ENCODE measurements at places on chromosomes 5 and 9.

- DNase-seq = no peak
These were observed 749.8 kb upstream of the CDH9 start for GRCh38 chr5:27788184-27788583.

- no peak for DNase-seq
These were observed 18.3 kb downstream of the RFX3 start for GRCh38 chr9:3507395-3508077.

DNA sequence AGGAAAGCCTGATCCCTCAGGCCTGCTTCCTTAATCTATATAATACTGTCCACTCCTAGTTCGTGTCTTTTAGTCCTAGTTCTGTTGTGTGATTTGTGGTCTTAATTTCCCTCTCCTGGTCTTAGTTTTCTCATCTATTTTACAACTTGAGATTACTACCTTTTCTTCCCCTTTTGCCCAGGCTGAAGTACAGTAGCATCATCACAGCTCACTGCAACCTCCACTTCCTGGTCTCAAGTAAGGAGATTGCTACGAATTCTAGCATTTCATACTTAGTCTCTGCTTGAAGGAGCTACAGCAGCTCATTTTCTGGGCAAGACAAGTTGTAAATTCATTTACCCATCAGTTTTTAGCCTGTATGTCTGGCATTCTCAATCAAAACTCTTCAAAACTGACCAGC, 5.5 kb downstream of the TRIM32 start:
- no peak for DNase-seq

GRCh38 chr9:118686959-118687358, 682.3 kb downstream of the BRINP1 start:
- no peak for DNase-seq

DNA sequence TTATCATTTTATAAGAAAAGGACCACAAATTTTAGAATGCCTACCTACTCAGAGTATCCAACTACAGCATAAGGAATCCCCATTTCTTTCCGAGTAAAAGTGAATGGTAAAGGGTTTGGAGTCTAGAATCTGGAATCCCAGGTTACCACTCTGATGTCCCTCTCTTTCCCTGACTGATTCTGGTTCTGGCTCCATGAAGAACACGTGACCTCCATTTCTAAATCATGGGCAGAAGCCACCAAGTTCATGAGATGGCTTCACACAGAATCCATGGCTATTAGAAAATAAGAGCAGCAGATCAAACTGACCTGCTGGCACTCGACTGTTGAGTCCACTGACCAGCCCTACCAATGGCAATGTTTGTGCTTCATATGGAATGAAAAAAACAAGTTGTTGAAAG, 40.7 kb downstream of the PFDN1 start:
- no peak for DNase-seq

DNA sequence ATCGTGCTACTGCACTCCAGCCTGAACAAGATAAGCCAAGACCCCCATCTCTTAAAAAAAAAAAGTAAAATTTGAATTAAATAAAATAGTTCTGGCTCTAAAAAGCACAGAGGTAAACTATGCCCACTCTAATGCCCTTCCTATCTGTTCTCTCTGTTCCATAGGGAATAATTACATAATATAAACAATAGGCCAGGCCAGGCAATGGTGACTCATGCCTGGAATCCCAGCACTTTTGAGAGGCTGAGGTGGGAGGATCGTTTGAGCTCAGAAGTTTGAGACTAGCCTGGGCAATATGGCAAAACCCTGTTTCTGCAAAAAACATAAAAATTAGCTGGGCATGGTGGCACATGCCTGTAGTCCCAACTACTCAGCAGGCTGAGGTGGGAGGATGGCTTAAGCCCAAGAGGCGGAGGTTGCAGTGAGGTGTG, 47.4 kb downstream of the MYO10 start:
- no peak for DNase-seq

- no peak for DNase-seq
These were observed 270.9 kb downstream of the GAS1 start for GRCh38 chr9:86676396-86676795.

DNA sequence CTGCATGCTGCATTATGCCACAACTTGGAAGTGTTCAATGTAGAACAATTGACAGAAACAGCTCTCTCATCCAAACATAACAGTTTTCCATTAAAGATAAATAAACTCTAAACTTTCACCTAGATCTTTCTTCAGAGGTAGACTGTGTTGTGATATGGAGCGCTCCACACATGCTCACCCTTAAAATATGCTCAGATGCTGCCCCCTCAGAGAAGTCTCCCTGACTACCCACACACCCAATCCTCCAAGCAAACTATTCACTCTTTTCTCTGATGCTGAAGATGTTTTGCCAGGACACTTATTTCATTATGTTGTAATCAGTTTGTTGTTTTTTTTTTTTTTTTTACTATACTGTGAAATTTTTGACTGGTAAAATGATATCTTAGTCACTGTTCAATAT, 206.6 kb upstream of the RASA1 start:
- DNase-seq = no peak

- peak; percentile 81 for DNase-seq
These were observed 65.5 kb upstream of the SPTLC1 start for GRCh38 chr9:92180669-92181181.

GRCh38 chr9:34971146-34971811, 13.2 kb downstream of the PHF24 start:
- no peak for DNase-seq

DNA sequence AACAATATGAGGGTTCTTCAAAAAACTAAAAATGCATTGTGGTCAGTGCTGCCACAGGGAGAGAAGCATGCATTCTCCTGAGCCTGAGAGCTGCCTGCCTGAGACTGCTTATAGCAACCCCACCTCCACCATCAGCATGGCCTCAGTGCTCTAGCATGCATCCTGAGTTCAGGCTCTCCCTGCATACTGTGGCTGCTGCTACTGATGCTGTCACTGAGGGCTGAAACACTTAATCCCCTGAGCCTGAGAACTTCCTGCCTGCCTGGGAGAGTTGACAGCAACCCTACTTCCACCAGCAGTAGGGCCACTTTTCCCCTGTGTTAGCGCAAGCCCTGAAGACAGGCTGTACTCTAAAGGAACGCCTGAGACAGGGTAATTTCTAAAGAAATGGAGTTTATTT, 206.0 kb downstream of the FBXO4 start:
- no peak for DNase-seq

- DNase-seq = no peak
These were observed 47.1 kb upstream of the FYB1 start for GRCh38 chr5:39266442-39266841.

DNA sequence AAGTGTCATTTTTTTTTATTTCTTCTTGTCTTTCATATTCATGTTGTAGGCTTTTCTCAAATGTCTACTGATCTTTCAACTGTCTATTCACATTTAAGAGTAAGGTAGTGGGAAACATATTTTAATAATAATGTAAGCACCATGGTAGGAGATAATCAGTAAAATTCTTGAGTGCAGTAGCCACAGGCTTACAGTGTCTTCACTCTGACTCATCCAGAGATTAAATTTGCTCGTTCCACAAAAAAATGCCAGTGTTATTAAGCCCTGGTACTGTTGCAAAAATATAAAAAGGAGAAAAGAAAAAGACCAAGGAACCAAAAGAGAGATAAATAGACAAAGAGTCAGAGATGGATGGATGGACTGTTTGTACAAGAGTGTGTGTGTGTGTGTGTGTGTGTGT, 43.0 kb downstream of the PARP8 start:
- DNase-seq = no peak

GRCh38 chr5:159132429-159133040, 32.8 kb upstream of the EBF1 start:
- no peak for DNase-seq

- no peak for DNase-seq
These were observed 330.3 kb downstream of the CAAP1 start for GRCh38 chr9:26562338-26562737.

GRCh38 chr5:124552526-124552925, 193.9 kb downstream of the ZNF608 start:
- DNase-seq = no peak

DNA sequence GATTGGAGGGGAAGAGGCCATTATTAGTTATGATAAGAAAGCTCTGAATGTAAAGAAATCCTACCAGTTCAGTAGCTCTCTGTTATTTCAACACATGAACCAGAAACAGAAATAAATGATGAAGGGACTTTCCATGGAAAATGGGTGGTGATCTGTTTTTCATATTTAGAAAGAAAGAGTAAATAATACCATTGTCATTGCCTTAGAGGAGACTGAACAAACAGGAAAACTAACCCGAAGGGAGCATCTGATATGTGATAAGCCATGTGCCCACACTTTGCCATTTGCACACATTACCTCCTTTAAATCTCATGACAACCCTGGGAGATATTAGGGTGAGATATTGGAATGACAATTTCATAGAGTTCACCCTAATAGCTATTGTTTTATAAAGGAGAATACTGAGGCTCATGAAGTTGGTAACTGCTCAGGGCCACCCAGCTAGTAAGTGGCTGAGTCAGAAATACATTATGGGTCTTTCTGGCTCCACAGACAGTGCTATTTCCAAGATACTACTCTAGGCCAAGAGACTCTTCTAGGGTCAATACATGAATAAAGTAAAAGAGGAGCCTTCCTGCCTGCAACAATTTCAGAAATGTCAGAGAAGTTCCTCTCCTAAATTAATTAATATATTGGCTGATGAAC, 111.0 kb upstream of the SLIT3 start:
- no peak for DNase-seq

DNA sequence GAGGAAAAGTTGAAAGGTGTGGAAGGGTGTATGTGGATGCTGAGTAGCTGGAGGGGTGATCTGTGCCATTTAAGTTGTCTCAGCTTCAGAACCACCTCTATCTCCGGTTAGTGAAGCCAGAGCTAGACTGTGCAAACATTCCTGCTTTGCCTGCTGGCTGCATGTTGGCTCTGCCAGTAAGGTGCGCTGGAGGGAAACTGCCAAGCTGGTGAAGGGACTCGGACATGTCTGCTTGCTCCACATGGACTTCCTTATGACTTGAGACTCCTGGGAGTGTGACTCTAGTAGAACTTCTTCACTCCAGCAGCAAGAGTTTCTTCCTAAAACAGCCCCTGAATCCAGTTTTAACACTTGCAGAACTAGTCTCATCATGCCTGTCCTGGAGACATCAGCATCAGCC, 27.9 kb downstream of the DAB2 start:
- no peak for DNase-seq

DNA sequence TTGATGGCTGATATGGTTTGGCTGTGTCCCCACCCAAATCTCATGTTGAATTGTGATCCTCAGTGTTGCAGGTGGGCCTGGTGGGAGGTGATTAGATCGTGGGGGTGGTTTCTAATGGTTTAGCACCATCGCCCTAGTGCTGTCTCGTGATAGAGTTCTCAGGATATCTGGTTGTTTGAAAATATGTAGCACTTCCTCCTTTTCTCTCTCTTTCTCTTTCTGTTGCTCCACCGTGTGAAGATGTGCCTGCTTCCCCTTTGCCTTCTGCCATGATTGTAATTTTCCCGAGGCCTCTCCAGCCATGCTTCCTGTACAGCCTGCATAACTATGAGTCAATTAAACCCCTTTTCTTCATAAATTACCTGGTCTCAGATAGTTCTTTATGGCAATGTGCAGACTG, 111.6 kb downstream of the SREK1 start:
- no peak for DNase-seq

GRCh38 chr9:83508067-83508466, 30.1 kb downstream of the FRMD3 start:
- no peak for DNase-seq

DNA sequence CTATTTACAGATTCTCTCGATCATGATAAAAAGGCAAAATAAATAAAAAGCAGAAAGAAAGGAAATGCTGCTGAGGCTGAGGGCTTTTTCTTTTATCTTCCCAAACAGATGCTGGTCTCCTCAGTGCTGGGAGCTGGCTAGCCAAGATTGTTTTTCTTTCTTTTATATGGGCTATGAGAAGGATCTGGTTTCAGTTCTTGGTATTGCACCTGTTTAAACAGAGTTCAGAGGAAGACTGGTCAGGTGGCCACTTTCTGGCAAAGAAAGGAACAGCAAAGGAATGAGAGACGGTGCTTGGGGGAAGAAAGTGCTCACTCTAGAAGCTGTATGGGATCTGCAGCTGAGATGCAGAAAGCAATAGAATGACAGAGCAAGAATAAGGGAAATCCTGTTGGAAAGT, 88.9 kb downstream of the SLF1 start:
- no peak for DNase-seq

GRCh38 chr9:95495961-95496360, 20.8 kb downstream of the PTCH1 start:
- DNase-seq = peak; percentile 75

DNA sequence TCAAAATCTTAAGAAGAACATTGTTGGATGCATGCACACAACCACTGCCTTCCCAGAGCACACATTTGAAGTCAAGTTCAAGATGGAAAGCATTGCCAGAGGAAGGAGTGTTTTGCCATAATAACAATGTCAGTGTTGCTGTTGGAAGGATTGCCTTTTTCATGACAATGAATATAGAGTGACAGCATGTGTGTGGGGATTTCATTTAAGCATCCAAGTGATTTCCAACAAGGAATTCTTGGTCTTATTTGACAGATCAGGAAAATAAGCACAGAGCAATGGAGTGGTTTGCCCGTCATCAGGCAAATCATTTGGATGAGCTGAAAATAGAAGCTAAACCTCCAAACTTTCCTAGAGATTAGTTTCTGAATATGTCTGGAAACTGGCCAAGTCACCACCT, 140.0 kb upstream of the RAI14 start:
- no peak for DNase-seq

GRCh38 chr9:76369583-76369982, 24.6 kb downstream of the RFK start:
- DNase-seq = peak; percentile 66

GRCh38 chr9:93479726-93480125, 26.3 kb upstream of the FAM120AOS start:
- no peak for DNase-seq

DNA sequence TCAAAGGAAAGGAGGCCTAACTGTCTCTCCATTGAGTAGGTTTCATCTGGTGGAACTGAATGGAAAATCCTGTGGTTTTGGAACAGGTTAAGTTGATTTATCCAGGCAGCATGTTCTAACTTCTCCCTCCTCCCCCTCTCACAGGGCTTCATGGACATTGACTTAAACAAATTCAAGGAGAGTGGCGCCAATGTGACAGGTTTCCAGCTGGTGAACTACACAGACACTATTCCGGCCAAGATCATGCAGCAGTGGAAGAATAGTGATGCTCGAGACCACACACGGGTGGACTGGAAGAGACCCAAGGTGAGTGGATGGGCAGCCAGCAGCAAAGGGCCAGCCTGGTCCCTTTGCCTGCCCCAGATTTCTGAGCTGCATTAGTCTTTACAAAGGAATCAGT, 183.9 kb downstream of the GRIA1 start:
- no peak for DNase-seq

- no peak for DNase-seq
These were observed 7.5 kb downstream of the CLK4 start for GRCh38 chr5:178619390-178619789.
